ENCODE measurements at places on chromosomes 7 and 10.

DNA sequence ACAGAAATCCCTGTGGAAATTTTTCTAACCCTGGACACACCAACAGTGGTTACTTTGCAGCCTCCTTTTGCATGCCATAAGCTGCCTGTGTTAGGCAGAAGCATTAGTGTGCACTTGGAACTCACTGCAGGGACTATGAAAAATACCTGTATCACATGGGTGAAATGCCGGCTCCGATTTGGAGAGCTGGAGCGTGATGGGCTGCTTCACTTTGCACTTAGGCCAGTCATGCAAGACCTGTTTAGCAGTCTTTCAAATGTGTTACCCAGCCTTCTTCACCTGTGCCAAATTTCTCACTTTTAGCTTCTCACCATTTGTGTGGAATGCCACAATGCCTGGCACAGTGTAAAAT, 11.3 kb downstream of the NCOA4 start:
- DNase-seq: no peak

DNA sequence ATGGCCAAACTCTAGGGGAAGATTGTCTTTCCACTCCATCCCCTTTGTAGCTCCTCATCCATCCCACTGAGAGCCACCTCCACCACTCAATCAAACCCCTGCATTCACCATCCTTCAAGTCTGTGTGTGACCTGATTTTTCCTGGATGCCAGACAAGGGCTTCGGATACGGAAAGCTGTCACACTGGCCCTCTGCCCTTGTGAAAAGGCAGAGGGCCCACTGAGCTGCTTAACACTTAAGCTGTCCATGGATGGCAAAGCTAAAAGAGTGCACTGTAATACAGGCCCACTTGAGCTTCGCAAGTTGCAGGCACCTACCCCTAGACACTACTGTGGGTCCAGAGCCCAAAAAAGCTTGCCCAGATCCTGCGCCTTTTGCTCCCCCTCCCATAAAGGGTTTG, 237.2 kb downstream of the MAGI2 start:
- DNase-seq: no peak

- no peak for DNase-seq
Observed at GRCh38 chr10:87776328-87776727, 41.7 kb downstream of the ATAD1 start.

DNA sequence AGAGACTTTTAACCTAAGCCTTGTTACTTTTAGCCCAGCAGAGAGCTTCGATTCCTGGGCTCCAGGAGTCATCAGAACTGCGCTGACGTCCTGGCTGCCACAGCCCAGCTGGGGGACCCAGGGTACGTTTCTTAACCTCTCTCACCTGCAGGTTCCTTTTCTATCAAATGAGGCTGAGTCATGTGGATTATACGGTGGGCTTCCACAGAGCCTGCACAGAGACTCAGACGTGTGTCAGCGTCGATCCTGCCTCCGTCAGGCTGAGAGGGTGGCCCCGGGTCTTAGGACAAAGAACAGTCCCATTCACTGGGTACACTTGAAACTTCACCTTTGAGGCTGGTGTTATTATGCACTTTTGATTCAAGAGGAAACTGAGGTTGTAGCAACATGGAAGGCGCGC, 100.7 kb upstream of the FGFR2 start:
- DNase-seq: no peak

DNA sequence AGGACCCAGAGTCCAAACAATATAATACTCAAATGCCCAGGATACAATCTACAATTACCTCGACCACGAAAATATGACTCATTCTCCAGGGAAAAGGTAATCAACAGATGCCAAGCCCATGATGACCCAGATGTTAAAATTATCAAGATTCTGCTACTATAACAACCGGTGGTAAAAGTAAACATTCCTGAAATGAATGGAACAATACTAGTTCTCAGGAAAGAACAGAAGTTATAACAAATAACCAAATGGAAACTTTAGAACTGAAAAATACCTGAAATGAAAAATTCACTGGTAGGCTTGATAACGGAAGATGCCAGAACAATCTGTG, 34.1 kb upstream of the GUSB start:
- DNase-seq: no peak

DNA sequence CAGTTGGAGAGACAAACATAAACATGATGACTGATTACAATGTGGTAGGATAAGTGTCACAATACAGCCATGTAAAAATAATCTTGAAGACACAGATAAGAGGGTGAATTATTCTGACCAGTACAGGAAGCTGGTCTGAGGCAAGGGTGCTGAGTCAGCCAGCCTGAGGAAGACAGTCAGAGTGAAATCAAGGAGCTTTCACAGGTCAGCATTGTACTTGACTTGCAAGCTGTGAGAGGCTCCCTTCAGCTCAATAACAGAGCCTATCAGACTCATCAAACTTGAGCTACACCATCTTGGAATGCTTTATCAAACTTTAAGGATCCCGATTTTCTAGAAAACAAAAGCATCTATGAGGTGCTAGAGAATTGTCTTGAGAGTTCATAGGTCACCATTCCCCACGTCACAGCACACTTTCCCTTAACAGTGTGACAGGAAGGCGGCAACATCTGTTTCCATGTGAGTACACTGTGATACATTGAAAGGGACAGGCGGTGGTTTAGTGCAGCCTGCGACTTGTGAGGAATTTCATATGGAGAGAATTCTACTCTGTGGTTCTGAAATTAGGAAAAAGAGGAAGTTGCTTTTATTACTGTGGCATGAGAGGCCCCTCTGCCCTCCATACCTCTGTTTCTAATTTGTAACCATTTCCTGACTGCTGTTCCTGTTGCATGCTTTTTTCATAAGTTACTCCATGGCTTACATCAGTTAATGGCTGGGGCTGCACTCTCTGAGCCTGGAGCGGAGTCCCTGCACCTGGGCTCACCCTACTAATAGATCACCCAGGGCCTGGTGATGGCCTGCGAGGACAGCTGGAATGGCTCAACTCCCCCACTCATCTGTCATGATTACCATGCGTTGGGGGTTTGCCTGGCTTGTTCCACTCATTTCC, 417.1 kb downstream of the SUGCT start:
- DNase-seq: peak; percentile 1

DNA sequence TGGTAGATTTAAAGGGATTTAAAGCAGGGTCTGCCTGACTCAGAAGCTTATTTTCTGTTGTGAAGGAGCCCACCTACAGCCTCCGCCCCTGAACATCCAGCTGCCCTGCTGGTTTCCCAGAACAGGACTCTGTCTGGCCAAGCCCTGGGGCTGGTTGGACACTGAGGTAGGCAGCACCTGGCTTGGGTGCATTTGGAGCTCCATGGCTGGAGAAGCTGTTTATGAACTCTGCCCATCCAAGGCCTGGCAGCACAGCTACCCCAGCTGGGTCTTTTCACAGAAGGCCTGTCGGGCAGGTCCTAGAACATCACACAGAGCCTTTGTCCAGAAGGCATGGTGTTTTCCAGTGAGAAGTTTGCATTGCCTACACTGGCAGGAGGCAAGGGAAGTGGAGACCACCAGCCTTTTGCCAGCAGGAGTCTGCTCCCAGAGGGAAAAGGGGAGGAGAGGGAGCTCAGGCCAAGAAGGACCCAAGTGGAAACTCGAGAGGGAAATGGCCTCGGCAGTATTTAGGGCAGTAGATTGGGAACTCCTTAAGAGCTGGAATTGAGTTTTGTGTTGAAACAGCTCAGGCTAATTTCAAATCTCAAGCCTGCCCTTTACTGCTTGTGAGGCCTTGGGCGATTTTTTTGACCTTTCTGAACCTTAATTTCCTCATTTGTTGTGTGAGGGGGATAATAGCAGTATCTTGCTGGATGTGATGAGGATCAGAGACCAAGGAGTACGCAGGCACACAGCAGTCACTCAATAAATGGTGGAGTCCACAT, 12.3 kb upstream of the PDCD4 start:
- DNase-seq: no peak

- DNase-seq: no peak
Observed at GRCh38 chr7:142871260-142872105, 14.1 kb downstream of the TRPV6 start.

DNA sequence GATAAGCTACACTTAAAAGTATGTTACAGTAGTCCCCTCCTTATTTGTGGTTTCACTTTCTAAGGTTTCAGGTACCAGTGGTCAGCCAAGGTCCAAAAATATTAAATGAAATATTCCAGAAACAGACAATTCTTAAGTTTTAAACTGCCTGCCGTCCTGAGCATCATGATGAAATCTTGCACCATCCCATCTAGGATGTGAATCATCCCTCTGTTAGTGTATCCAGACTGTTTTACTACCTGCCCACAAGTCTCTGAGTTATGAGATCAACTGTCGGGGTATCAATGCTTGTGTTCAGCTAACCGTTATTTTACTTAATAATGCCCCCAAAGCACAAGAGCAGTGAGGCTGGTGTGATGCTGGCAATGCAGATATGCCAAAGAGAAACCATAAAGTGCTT, 11.4 kb downstream of the KDM7A start:
- no peak for DNase-seq

DNA sequence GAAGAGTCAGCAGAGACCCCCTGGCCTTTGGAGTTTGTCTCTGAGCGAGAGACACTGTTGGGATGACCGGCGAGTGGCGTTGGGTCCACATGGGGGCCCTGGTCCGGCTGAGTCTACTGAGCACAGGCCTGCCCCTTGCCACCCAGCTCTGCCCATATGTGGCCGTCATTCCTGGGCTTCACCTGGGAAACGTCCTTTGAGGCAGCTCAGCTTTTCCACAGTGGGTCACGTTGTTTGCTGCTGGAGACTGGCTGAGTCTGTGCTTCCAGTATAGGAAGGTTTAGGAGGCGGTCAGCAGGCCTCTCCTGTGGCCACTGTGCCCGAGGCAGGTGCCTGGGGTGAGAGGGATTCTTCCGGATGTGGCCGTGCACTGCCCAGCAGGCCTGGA, 17.1 kb downstream of the ADAM8 start:
- DNase-seq: no peak

DNA sequence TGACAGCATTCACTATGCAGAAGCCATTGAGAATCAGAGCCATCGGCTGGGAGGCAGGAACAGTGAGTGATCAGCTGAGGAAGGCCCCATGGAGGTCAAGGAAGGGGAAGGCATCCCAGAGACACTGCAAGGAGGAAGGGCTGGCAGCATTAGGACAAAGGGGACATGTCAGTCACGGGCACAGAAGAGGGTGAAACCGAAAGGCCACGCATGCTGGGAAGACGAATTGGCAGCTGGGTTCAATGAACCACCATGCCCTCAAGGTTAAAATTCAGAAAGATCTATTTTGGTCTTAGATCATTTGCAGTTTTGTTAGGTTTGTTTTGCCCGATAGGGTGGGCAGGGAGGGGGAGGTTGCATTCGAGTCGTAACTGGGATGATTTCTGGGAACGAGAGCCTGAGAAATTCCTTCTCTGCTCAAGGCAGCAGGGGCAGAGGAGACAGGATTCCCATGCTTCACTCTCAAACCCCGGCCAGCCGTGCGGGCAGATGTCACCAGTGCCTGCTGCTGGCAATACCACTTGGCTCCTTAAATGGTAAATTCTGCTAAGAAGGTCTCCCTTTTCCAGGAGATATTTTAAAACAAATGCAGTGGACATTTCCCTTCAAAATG, 57.7 kb downstream of the ASB13 start:
- DNase-seq: no peak

GRCh38 chr7:111919631-111920179, 286.5 kb downstream of the DOCK4 start:
- DNase-seq: no peak

DNA sequence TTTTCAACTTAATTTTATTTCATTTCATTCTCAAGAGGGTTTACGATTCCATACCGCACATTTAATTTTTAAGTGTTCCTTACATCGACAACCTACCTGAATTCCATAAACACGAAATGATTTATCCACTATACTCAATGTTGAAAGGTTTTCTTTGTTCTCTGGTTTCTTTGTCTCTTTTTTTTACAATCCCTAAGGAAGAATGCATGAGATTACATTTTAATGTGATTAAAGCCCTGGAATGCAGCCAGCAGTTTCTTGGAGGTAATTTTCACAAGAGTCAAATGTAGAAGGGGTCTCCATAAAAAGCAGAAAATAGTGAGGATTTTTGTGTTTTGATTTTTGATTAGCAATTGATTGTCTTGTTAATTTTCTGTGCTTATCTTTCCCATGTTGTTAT, 59.2 kb upstream of the ADCY1 start:
- no peak for DNase-seq

- DNase-seq: no peak
Observed at GRCh38 chr10:91590142-91590903, 42.5 kb downstream of the PPP1R3C start.

DNA sequence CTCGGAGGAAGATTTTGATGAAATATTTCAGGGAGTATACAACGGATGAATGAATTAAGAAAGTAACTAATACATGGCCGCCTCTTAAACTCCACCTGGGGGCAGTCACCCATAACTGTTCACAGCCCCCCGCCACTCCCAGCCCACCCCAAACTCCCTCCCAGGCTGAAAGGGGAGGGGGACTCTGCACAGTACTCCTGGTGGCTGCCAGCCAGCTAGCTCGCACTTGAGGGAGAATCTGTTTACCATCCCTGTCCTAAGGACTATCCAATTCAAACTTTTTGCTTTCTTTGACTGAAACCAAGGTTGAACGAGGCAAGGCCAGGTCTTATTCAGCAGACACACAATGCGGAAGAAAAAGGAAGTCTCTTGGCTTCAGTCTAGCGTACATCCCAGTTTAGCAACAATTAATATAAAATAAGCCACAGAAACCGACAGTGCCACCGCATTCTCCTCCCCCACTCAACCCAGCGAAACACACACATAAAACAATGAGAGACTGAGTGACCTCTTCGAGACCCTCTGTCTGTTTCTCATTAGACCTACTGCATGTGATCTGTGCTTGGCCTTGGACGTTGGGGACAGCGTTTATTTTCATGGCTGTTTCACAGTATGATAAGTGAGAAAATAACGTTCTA, 219.5 kb downstream of the GLI3 start:
- DNase-seq: no peak

GRCh38 chr10:13978533-13979115, 352.1 kb downstream of the FRMD4A start:
- no peak for DNase-seq

DNA sequence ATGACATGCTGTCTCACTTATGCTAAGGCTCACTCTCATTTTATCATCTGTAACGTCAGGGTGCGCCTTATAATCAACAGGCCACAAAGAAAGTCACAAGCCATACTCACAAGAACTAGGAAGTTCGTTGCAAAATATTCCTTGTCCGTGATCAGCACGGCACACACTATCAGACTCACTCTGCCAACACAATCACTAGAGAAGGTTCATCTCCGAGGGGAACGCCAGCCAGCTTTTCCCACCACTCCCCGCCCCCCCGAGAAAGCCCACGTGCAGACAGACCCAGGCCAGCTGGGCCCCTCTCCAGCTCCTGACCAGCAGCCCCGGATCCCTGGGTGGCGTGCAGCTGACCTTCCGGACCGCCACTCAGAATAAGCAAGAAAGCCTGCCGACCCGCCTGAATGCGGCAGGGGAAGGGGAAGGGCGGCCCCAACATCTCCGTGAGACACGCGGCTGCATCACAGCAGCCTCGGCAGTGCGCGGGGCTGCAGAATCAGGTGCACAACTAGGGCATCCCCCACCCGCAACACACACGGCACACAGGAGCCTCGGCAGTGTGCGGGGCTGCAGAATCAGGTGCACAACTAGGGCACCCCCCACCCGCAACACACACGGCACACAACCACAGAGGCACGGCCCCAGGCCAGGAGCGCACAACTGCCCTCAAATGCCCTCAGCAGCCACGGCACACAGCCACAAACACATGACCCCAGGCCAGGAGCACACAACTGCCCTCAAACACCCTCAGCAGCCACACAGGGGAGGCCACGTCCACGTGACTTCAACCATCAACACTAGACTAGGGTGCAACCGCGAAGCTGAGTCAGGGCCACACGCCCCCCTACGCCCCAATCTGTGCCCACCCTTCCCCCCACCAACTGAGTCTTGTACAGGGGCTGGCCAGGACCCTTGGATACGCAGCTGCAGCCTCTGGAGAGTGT, 2.5 kb upstream of the GPR146 start:
- DNase-seq: no peak

GRCh38 chr7:64888901-64889685, 14.0 kb upstream of the ZNF273 start:
- peak; percentile 9 for DNase-seq
